AG09319 (cell line): ENCODE measurements at places on chromosomes 7 and 10.

DNA sequence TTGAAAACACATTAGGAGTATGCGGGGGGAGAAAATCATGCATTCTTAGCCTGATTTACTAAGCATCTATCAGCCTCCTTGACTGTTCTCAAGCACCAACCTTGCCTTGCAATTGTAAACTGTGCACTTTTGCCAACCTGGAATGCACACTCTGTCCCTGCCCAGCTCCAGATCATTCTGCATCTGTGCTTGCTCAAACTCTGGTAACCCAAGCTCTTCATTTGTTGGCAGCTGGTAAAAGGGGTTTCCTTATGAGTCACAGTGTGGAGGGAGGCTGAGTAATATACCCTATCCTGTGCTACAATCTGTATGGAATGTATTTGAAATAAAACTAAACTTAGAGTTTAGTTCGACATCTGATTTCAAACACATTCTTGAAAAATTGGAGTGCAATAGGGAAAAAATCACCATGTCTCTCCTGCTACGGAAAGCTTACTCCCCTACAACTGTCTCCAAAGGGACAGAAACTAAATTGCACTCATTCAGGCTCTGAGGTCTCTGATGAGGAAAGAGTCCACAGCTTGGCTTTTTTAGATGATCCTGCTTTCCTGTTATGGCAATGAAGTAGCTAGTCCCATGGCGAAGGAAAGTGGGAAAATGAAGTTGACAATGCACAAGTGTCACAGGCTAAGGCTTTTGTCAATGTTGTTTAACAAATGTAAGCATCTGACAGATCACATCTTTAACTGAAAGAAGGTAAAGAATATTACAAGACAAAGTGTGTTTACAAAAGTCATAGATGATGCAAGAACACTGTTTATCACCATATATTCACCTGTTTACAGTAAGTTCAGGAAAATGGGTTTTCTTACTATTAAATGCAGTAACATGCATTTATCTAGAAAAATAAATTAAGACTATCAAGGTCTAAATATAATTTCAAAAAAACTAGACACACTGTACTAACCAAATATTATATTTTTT is 61.9 kb downstream of the TES start:
- peak; percentile 88 for DNase-seq

GRCh38 chr7:30755384-30756154 is 3.6 kb downstream of the INMT start:
- DNase-seq, result no peak

- DNase-seq, result no peak
Measured at GRCh38 chr7:38630720-38631673, at the start of gene AMPH. Gene AMPH (minus strand): TSS chr7:38631373. CDS start chr7:38631351, 22 bp downstream.

- no peak for DNase-seq
Measured at GRCh38 chr10:74612195-74612594, 214.2 kb upstream of the KAT6B start.

- no peak for DNase-seq
Measured at GRCh38 chr10:124576526-124577420, 115.2 kb downstream of the LHPP start.

GRCh38 chr10:61753453-61753852 is 90.7 kb downstream of the CABCOCO1 start:
- no peak for DNase-seq

GRCh38 chr7:104985259-104985617 is 28.8 kb upstream of the KMT2E start:
- DNase-seq, result no peak

DNA sequence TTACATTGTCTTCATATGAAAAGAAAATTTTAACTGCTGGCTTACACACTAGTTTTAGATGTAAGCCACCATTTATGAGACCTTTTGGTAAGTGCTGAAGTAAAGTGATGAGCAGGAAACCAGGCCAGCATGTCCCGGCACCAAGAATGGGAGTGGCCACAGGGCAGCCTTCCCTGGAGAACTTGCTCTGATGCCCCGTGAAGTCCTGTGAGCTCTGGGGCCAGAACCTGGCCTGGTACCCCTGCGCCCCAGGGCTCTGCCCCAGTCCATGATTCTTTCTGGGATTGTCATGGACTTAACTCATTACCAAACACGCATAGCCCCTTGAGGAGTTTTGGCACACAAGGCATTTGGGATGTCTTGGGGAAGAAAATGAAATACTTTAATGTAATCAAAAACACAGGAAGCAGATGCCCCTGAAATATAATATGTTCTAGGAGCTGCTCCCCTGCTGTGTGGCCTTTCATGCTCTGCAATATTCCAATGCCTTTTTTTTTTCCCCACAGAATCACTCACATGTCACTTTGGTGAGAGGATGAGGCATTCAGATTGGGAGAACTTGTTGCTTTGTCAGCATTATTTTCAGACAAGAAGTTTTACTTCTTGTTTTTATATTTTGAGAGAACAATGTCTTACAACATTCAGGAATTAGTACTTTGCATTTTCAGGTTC is 53.1 kb upstream of the CXCL12 start:
- DNase-seq, result no peak

- DNase-seq, result no peak
Measured at GRCh38 chr7:46259947-46260346, 338.9 kb upstream of the IGFBP3 start.

- no peak for DNase-seq
Measured at GRCh38 chr7:27201580-27202017, 1.7 kb upstream of the HOXA13 start.

DNA sequence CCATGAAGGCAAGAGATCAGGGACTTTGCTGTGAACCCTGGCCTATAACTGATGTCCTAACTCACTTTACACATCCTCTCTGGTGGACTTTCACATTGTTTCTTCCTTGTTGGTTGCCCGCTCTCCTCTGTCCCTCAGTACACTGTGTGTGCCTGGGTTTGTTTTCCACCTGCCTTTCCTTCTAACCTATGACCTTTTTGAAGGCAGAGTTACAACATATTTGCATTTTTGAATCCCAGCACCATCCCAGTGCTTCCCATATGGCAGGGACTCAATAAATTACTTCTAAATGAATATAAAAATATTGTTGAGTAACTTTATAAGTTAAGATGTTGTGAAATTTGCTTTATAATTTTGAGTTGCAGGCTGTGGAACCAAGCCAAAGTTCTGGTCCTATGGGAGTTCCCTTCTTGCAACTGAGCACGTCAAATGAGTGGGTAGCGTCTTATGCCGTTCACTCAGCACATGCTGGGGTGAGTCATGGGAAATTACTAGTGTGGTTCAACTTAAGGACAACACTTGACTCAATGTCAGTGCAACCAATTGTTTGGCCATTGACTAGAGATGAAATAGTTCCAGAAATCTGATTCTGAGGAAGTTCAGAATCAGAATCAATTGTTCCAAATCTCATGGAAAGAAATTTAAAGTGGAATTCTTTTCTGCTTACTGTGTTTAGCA is 250.9 kb downstream of the TWIST1 start:
- DNase-seq, result peak; percentile 100

DNA sequence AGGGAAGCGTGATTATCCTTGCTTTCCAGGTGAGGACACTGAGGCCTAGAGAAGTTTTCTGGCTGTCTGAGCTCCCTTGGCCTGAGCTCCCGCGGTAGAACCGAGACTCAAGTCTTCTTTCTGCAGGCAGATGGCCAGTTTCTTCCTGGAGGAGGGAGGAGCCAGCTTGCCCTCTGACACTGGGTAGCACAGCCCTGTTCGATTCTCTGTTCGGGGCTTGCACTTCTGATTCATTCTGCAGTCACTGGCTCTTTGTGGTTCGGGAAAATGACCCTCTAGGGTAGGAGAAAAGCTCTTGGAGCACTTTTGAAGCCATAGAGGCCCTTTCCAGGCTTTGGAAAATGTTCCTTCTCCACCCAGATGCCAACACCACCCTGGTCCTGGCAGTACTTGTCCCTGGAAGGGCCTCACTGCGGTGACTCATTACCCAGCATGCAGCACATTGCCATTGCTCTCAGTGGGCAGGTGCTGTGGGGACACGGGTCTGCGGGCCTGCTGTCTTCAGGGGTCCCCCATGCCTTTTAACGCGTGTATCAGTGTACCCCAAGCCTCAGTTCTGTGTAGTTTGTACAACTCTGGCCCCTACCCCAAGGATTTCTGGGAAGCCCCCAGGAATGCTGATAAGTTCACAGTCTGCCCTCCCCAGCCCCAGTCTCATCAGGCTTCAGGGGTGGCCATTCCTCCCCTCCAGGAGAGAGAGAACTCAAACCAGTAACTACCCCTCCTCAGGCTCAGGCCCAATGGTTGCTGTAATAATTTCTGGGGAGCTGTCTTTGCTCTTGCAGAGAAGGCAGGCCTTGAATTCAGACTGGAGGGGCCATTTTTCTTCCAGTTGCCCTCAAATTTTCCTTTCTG is 11.9 kb downstream of the CHST3 start:
- DNase-seq, result no peak
